Choroid plexus epithelial cell (primary cell): ENCODE measurements at places on chromosomes 1 and 21.
A peak's percentile ranks its signal among the peaks of the same experiment; 100 is the strongest.

DNA sequence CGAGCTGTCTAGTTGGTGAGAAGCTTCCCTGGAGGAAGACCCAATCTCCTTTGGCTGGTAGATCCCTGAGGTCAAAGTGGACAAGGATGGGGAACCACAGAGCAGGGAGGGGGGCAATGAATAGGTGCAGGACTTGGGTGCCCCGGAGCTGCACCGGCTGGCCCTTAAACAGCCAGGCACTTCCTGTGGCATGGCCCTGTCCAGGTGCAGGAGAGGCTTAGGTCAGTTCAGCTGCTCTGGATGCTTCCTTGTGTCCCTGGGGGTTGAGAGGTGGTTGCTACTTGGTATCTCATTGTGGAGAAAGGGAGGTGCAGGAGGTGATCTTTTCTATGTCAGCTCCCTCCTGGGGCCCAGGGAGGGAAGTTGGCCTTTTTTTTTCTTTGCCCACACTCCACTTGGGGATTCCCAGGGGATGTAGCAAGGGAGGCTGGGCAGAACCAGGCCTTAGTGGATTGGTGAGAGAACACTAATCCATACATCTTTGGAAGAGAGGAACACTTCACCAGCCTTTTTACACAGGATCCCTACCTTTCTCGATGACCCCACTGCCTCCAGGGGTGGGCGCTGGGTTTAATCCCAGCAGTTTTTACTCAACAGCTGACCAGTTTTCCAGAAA is 1.2 kb upstream of the ST3GAL3 start:
- no peak for DNase-seq

GRCh38 chr1:18049228-18049627 is 58.4 kb upstream of the IGSF21 start:
- no peak for DNase-seq

- DNase-seq = no peak
Observed at GRCh38 chr1:34831721-34832246, 27.8 kb downstream of the SMIM12 start.

GRCh38 chr1:229141689-229142377 is 129.1 kb upstream of the RAB4A start:
- DNase-seq = no peak

- no peak for DNase-seq
Observed at GRCh38 chr1:205985330-205986005, 17.7 kb downstream of the RAB7B start.

- no peak for DNase-seq
Observed at GRCh38 chr1:241957692-241958494, at the start of gene BECN2. Gene BECN2 (plus strand): TSS chr1:241957767. CDS start chr1:241957767, 0 bp downstream.

DNA sequence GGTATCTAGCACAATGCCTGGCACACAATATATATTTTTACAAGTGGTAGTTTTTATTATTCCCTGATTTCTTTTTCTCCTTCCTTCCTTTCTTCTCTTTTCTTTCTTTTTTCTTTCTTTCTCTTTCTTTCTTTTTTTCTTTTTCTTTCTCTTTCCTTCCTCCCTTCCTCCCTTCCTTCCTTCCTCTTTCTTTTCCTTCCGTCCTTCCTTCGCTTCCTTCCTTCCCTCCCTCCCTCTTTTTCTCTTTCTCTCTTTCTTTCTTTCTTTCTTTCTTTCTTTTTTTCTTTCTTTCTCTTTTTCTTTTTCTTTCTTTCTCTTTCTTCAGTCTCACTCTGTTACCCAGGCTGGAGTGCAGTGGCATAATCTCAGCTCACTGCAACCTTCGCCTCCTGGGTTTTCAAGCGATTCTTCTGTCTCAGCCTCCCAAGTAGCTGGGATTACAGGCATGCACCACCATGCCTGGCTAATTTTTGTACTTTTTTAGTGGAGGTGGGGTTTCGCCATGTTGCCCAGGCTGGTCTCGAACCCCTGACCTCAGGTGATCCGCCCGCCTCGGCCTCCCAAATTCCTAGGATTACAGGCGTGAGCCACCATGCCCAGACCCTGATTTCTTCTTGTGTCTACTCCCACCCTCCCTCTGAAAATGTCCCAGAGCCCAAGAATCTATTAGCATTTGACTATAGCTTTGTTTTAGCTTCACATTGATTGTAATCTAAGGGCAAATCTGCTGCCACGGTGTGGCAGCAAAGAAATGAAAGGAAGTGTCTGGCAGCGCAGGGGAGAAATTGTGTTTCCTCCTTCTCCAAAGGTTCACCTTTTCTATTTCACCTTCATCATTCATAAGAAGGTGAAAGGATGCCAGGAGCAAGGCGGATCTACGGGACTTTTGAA is 19.9 kb upstream of the ABCB10 start:
- DNase-seq = no peak

DNA sequence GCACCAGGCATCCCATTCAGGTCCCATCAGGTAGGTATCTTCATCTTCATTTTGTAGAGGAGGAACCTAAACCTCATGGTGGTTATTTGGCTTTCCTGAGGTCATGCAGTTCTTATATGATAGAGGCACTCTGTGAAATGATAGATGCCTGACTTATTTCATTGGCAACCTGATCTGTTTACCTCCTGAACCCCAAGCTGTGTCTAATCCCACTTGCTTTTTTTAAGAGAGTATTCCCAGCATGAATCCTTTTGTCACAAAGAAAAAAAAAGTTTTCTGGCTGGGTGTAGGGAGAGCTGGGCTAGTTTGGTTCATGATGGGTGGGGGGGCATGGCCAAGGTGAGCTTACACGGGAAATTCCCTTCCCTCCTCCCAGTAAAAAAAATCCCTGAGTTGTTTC is 154.2 kb downstream of the TENT5C start:
- DNase-seq = no peak

GRCh38 chr1:235018161-235018560 is 110.5 kb downstream of the TOMM20 start:
- DNase-seq = peak; percentile 94

GRCh38 chr1:234554698-234555311 is 55.2 kb downstream of the IRF2BP2 start:
- DNase-seq = no peak

- DNase-seq = no peak
Observed at GRCh38 chr1:22815043-22815365, 104.4 kb downstream of the EPHB2 start.

GRCh38 chr1:152461544-152461943 is 47.5 kb upstream of the CRNN start:
- DNase-seq = peak; percentile 73

- DNase-seq = no peak
Observed at GRCh38 chr1:114901814-114902213, 47.2 kb downstream of the SYCP1 start.

GRCh38 chr1:167685844-167686243 is 35.9 kb upstream of the MPZL1 start:
- DNase-seq = no peak

GRCh38 chr1:228104526-228105269 is 1.6 kb upstream of the C1orf35 start:
- DNase-seq = no peak

- DNase-seq = no peak
Observed at GRCh38 chr1:28830814-28831213, 18.8 kb downstream of the OPRD1 start.

DNA sequence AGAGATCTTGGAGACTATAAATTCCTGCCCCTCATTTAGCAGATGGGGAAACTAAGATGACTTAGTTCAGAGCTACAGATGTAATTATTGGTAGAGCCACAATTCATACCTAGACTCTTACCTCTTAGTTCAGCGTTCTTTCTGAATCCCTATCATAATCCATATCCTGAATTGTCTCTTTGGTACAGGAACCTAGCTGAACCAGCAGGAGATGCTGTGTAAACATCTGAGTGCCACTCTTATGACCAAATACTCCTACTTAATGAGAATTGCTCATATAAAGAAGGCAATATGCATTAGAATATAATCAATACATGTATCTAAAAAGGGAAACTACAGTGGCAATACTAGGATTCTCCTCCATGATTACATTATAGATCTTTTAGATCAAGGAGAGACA is 459.0 kb downstream of the SIPA1L2 start:
- no peak for DNase-seq

DNA sequence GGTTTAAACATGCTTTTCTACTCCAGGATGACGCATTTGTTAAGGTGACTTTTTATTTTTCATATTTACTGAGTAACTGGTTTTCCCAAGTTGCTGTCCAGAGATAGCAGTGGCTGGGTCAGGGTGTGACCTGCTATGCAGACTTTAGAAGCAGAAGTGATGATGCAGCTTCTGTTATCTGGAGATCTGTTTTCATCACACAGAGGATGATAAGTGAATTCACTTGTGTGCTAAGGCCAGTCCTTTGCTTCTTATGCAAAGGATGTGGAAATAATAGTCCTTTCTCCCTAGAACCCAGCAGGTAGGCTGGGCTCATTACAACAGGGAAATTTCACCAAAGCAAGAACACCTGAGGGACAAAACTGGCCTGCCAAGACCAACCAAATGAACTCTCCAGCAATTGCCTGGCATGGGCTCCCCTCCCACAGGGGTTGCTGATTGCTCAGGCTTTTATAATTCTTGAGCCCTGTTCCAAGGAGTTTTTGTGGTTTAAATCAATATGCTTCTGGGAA is 97.8 kb upstream of the LPGAT1 start:
- no peak for DNase-seq

DNA sequence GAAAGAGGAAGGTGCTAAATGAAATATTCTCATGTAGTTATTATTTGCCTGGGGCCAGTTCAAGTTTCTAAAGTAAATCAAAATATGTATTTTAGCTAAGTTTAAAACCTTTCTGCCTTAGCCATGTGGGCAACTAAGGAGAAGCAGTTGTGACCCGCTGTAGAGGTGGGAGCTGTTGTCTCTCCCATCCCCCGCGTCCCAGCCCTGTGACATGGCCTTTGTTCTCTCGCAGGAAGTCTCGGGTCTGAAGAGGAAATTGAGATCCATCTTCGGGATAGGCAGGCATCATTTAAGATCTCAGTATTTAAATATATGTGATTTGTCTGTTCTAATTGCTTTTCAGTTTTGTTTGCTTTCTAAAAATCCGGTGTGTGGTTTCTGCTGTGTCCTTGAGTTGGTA is 121.5 kb downstream of the CAMTA1 start:
- DNase-seq = no peak

GRCh38 chr1:220700556-220701179 is 10.5 kb downstream of the C1orf115 start:
- DNase-seq = no peak

- DNase-seq = no peak
Observed at GRCh38 chr1:39497585-39497984, 6.1 kb downstream of the BMP8A start.

DNA sequence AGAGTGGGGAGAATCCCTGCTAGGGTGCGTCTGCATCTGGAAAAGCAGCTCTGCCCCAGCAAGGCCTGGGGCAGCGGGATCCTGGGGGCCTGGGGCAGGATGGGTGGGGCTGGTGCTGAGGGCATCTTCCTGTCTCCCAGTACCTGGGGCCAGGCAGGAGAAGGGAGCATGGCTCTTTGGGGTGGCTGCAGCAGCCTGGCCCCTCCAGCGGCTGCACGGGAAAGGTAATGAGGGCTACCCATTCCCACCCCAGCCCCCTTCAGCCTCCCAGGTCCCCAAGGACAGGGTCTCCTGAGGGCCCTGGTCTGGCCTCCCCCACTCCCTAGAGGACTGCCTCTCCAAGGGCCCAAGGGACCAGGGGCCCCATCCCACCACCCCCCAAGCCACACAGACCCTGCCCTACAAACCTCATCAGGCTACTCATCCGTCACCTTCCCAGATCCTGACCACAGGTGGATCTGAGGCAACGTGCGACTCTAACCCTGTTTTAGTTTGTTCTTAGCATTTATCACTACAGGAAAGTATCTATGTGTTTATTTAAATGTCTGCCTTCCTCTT is 910 bp upstream of the ANKRD65 start:
- DNase-seq = no peak

DNA sequence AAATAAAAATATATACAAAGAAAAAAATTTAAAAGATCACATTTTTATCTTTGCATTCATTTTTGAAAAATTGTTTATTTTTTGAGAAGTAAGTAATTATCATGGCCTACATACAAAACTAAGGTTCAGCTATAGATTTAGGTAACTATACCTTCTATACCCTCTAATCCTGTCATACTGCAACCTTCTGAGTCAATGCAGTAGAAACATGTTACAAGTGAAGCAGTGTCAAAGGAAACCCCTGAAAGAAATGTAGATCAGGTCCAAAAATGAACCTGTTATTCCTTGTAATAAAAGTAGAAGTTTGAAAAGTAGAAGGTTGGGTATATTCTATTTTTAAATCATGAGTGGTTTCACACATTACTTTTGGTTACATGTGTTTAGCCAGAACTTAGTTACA is 51.3 kb downstream of the PTGS2 start:
- no peak for DNase-seq

- peak; percentile 40 for DNase-seq
Observed at GRCh38 chr1:232766241-232766890, 38.9 kb upstream of the MAP10 start.

DNA sequence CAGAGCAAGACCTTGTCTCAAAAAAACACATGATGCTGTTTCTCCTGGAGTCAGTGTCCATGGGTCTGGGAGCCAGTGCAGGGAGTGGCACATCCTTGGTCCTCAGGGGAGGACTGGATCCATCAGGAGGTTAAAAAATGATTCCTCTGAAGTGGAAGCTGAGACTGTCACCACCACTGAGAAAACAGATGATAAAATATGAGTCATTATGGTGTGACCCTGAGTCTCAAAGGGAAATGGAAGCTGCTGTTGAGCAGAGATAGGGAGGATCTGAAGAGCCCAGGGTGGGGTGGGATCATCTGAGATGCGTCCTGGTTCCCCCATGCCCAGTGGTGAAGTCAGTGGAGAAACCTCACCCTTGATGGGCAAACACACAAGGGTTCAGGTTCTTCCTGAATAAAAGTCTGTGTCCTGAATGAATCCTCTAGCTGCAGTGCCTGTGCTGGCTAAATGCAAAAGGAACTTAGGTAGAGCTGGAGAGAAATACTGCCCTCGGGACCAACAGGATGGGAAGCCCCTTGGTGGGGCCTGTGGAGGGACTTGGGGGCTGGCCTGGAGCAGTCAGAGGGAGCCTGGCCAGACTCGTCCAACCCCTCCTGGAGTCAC is 61.6 kb upstream of the TENT5B start:
- DNase-seq = peak; percentile 10

GRCh38 chr1:10054465-10054864 is 21.7 kb downstream of the UBE4B start:
- no peak for DNase-seq

GRCh38 chr1:94126651-94127050 is 5.7 kb upstream of the ABCA4 start:
- peak; percentile 40 for DNase-seq

GRCh38 chr1:94316183-94316582 is 78.8 kb upstream of the ARHGAP29 start:
- DNase-seq = no peak

GRCh38 chr1:42753070-42753469 is 13.0 kb upstream of the CLDN19 start:
- DNase-seq = peak; percentile 73

DNA sequence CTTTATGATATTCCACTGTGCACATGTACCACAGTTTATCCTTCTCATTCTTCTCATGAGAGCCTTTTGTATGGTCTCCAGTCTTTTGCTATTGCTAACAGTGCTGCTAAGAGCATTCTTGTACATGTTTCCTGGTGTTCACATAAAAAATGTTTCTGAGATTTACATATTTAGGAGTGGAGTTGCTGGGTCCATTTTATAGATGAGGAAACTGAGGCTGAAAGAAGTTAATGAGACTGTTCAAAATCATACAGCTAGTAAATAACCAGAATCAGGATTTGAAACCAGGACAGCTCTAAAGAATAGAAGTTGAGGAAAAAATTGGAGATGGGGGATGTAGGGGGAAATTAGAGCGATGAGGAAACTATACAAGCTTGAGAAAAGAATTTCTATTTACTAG is 27.8 kb upstream of the RGS16 start:
- DNase-seq = no peak

- DNase-seq = no peak
Observed at GRCh38 chr1:199399996-199400724, 627.4 kb upstream of the NR5A2 start.
